ENCODE measurements at places on chromosomes 3 and 15.

DNA sequence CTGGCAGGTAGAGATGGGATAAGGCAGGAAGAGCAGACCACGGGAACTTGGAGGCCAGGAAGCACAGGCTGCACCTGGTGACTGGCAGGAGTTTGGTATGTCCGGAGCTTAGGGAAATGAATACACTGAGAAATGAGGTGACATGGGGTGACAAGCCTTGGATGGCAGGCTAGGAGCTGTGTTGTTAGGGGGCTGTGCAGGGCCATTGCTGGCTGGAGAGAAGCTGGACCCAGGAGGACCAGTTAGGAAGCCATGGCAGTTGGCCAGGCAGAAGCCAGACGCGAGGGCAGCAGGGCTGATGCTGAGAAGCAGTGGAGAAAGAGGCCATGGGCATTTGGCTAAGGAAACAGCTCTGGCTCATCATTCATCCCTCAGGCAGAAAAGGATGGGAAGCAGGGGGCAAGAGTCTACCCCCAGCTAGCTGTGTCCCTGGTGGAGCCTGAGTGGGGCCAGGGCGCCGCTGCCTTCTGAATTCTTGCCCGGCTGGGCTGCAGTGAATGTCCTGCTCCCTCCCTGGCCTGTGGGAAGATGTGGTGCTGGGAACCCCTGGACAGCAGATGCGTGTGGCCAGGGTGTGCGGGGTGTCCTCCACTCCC lies 255.8 kb downstream of the FAM43A start:
- no peak for DNase-seq

DNA sequence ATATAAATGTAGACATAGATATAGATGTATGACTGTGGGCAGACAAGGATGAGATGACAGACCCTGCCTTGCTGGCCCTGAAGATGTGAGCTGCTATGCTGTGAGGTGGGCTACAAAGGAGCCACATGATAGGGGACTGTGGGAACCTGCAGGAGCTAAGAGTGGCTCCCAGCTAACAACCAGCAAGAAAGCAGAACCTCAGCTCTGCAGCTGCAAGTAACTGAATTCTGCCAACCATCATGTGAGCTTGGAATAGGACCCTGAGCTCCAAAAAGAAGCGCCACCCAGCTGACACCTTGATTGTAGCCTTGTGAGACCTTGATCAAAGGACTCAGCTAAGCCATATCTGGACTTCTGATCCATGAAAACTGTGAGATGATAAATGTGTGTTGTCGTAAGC lies 123.3 kb upstream of the GRM7 start:
- DNase-seq, result no peak

DNA sequence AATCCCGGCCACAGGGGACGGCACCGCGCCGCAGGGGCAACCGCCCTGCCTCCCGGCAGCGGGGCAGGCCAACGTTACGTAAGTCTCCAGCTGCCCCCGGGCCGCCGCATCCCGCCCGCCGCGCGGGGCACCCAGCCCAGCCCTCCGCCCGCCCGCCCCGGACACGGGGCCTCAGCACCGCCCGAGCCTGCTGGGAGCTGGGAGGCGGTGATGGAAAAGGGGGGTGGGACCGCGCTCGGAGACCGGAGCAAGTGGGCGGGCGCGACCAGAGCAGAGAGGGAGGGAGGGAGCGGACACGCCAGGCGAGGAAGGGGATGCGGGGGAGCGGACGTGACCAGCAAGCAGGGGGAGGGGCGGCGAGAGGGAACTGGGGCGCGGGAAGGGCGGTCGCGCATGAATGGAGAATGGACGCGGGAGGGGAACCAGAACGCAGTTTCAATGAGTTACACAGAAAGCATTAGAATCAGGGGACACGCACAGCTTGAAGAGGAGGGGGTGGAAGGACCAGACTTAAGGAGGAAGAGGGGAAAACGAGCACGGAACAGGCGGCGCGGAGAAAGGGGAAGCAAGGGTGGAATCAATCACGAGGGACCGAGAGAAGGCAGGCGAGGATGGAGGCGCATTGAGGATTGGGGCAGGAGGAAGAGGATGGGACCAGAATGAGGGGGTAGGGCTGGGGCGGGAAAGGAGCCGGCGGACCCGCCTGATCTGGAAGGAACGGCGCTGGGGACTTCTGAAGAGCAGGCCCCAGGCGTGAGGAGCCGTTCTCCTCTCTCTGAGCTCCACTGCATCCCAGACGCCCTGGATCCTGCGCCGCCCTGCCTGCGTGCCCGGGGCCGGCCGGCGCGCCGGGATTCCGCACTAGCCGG lies 559 bp downstream of the PKM start:
- peak; percentile 62 for DNase-seq

DNA sequence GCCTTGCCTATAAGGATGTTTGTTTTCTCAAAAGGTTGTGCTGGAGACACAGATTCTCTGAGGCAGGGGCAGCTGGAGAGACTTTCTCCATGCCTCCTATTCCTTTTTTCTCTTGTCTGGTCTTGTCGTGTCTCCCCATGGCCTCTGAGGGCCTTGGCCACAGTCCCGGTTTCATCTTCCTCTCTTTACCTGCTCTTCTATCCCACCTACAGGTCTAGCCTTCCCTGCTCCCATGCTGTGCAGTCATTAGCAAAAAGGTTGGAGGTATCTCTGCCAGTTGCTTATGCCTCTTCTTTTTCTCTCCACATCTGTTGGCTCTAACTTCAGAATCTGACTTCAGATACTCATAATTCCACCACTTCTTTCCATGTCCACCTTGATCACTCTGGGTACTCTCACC lies 191.1 kb downstream of the IL20RB start:
- DNase-seq, result no peak

DNA sequence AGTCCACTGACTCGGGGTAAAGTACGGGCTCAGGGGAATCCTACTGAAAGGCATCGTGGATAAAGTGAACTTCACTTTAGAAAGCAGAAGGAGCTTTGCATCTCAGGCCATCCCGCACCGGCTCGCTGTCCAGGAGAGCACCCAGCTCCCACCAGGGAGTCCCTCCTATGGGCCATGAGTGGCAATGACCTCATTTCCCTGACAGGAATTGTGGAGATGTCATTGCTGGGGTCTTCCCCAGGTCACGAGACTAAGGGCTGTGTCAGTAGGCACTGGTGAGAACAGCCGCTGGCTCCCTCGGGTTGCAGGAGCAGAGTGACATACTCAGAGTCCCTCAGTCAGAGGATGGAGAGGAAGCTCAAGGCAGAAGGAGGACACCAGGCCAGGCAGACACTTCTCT lies 97.3 kb downstream of the XXYLT1 start:
- no peak for DNase-seq

GRCh38 chr15:52184721-52185120 lies 6.5 kb downstream of the GNB5 start:
- no peak for DNase-seq

DNA sequence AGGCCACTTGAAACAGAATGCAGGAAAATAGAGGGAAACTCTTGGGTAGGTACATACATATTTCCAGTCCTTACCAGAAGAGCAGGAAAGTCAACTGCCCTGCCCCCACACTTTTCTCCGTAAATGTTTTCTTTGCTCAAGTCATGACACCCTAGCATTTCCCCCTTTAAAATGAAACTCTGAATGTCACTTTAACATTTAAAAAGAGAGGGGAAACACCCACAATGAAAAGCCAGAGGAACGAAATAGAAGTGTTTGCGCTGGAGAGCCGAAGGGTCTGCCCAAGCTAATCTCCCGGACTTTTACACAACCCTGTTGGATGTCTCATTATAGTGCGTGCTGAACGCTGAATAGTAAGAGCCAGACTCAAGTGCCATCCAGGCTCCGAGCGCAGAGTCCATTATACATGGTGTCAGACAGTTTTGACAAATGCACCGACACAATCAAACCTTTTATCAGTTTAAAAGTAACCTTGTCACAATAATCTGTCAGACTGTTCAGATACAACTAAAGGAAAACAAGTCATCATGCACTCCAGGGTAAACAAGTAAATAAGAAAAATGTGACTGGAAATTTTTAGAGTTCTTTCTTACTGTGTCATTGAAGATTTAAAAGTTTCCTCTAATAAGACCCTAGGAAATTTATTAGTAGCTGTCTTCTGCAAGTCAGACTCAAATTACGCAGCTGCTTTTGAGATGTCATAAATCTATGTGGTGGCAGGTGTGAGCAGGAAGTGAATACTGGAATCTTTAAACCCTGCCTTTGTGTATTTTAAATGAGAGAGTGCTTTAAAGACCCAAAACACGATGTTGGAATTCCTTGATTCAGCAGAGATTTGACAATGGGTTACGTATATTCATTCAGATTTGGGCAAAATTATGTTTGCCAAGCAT lies 159.8 kb downstream of the RBMS3 start:
- no peak for DNase-seq

DNA sequence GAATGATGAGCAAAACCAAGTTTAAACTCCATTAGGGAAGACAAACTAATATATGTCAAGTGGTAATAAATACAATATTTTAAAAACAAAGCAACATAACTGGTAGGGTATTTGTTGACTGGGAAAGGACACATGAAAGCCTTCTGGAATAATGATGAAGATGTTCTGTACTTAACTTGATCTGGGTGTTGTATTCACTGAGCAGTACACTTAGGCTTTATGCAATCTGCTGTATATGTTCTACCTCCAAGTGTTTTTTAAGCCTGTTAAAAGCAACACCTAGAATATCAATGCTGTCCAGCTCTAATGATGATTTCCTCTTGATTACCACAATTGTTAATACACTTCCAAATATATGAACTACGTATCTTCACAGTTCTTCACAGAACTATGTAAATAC lies 46.6 kb downstream of the GSK3B start:
- no peak for DNase-seq

- no peak for DNase-seq
These were observed 71.5 kb downstream of the GSK3B start for GRCh38 chr3:120022729-120023128.

- DNase-seq, result no peak
These were observed 18.3 kb downstream of the MAGEL2 start for GRCh38 chr15:23629234-23629805.

DNA sequence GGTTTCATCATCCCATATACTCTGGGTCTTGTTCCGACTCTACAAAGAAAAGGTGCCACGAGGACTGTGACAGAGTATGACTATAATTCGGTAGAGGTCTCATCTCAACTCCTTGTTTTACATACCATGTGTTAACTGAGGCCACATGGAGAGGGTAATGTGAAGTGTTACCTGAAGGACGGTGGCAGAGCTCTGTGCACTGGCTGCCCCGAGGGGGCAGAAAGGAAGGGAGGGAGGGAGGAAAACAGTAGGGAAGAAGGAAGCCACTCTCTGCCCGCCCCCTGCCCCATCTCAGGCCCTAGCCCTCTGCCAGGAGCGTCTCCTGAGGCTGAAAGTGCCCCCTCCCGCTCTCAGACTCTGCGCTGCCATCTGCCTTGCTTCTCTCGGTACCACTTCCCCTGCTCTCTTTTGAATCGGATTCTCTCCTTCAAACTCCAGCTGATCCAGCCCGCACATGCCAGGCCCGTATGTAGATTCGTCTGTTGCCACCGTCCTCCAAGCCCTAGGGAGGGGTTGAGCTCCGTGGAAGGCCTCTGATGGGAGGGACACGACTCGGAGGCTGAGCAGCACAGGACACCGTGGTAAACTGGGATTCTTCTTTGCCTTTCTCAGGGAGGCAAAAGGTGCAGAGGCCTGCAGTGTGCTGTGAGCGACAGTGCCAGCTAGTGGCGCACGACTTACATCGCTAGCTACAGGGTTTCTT lies 70.5 kb upstream of the ATP10A start:
- DNase-seq, result peak; percentile 72

DNA sequence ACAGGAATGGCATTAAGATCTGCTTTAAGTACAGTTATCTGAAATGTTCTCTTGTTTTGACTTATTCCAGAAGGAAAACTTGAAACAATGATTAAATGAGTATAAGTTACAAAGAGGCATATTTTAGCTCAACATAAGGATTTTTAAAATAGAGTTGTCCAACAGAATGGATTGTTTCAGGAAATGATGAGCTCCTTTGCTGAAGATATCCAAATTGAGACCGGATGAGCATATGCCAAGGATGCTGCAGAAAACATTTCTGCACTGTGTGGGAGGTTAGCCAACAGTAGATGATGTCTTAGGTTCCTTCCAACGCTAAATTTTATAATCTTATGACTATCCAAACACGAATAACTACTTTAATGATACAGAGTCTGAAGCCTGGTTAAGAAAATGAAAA lies 226.5 kb upstream of the NANOGP8 start:
- no peak for DNase-seq

DNA sequence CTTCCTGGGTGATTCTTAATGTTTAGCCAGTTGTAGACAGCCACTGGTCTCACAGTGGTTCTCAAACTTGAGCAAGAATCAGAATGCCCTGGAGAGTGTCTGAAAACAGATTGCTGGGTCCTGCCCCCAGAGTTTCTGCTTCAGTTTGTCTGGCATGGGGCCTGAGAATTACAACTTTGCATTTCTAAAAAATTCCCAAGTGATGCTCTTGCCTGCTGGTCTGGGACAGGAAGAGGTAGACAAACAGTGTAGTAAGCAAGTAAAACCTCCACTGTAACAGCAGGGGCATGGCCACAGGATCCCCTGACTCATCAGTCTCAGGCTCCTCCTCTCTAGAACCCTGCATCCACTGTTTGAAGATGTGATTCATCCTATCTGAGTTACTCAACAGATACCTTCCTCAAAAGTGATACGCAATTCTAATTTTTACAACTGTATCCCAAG lies 36.5 kb downstream of the DZIP1L start:
- no peak for DNase-seq

GRCh38 chr3:133996996-133997395 lies 32.7 kb downstream of the SLCO2A1 start:
- no peak for DNase-seq

DNA sequence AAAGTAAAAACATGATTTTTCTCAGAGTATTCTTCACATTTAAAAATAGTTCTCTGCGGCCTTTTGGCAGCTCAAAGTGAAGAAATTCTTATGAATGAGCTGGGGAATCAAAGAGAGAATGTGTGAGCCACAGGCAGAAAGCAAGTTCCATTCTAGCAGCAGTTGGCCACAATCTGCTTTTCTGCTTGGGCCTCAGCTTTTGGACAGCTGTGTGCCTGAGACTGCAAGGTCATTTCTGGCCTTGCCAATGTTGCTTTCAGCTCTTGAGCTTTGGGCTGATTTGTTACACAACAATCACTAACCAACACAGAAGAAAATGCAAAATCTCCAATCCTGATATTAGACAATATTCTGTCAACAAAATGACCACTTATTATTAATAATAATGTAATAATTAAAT lies 14.4 kb upstream of the TM4SF4 start:
- no peak for DNase-seq

- no peak for DNase-seq
These were observed 19.2 kb downstream of the UBP1 start for GRCh38 chr3:33420966-33421365.

GRCh38 chr3:71050166-71050537 lies 533.4 kb downstream of the FOXP1 start:
- no peak for DNase-seq

DNA sequence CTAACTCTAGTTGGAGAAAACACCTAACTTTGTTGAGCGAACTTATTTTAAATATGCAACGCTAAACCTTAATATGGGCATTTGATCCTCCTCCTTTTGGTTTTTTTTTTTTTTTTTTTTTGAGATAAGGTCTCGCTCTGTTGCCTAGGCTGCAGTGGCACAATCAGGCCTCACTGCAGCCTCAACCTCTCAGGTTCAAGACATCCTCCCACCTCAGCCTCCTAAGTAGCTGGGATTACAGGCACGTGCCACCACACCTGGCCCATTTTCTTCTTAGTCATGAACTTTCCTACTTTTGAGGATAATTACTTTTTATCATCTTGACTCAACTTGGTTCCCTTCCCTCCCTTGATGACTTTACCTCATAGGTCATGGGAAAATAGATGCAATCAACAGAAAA lies 3.9 kb downstream of the NUSAP1 start:
- DNase-seq, result no peak

GRCh38 chr3:113218011-113218680 lies 6.8 kb downstream of the BOC start:
- no peak for DNase-seq

Measured in CD4-positive, alpha-beta T cell treated with Interleukin-6 at 100 ng/mL for 8 hours (primary cell).